Amygdala (tissue), 56 donors: ENCODE measurements at places on chromosomes 7 and 10.

DNA sequence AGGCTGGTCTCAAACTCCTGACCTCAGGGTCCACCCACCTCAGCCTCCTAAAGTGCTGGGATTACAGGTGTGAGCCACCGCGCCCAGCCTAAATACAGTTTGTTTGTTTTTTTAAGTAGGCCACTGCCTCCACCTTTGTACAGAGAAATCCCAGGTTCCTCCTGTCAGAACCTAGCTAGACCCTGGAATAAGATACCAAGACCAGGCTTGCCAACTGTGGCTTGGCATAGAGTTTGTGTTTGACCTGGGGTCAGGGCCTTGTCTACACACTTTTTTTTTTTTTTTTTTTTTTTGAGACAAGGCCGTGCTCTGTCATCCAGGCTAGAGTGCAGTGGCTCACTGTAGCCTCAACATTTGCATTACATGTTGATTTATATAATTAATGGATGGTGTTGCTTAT is 34.3 kb upstream of the DNAH11 start:
- no peak for DNase-seq

- no peak for DNase-seq
Measured at GRCh38 chr7:27220440-27220955, 20.6 kb upstream of the HOXA13 start.

DNA sequence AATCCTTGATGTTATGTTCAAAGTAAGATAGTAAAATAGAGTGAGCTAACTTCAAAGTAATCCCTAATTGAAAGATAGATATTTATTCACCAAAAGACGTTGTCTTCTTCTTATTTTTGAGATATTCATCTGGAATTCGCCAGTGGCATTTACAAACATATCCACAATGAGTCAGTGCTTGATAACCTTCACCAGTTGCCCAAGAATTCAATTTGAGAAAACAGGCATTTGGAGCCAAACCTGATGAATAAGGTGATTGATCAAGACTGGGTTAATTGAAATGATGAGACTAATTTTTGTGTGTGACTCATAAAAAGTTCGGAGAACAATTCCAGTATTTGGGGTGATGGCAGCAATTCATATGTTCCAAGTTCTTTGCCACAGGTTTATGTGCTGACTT is 344.0 kb downstream of the ARL4A start:
- DNase-seq = no peak

- no peak for DNase-seq
Measured at GRCh38 chr7:12827920-12828319, 140.5 kb downstream of the ARL4A start.

- DNase-seq = no peak
Measured at GRCh38 chr7:142248166-142249160, 9.4 kb downstream of the PRSS58 start.

DNA sequence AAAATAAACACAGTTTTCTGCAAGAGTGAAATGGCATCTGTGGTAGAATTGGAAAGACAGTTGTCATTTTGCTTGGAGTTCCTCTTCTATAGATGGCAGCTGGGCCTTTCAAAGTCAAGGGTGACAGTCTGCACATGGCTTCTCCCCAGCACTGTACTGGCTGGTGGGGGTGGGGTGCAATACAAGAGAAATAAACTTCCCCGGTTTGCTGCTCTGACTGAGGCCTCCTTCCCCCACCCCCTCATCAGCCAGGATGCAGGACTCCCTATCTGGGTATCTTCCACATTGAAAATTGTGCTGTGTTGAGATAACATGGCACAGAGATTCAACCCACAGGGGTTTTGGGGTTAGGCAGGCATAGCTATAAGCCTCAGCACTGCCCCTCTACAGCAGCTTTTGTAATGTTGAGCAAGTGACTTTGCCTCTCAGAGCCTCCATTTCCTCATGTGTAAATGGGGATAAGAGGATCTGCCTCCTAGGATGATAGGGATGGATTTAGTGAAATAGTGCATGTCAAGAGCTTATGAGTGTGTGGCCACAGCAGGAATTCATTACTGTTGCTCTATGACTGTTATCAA is 85.8 kb upstream of the WDR11 start:
- DNase-seq = no peak

DNA sequence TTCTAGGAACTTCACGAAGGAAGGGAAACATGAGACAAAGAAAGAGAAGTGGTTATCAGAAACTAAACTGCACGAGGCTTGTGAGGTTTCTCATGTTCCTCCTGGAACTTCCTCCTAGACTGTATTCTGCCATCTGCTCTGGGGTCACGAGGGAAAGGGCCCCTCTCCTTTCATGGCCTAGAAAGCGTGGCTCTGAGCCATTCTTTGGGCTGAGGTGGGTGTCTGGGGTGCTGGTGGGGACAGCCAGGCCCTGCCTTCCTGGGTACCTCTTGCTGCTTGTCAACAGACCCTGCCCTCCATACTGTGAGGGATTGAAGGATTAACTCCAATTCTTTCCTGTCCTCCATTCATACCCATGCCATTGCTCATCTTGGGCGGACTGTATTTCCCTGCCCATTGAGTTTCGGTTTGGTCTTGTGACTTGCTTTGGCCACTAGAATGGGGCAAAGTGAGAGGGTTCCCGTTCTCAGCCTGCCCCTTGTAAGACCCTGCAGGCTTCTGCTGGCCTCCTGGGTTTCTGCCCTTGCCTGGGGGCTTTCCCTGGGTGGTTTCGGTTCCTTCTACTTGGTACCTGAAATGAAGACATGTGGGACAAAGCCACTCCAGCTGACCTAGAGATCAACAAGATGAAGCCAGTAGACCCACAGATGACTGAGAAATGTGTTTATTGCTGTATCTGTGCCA is 14.9 kb upstream of the GIMAP8 start:
- no peak for DNase-seq

GRCh38 chr7:506921-507622 is 12.6 kb downstream of the PDGFA start:
- no peak for DNase-seq

DNA sequence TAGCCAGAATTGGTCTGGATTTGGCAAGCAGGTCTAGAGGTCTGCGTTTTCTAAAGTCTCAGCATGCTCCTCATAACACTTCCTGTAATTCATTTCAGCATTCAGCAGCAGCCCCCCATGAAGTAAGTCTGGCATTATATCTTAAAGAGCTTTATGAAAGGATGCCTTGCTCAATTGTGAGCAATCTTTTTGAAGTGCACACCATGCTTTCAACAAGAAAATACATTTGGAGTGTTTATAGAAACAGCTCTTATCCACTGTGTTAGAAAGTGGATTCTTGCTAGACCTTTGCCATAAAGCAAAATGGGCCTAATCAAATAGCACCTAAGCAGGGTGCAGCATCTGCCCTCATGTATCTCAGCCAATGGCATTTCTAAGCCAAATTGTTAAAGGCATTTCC is 378.0 kb upstream of the AKR1E2 start:
- no peak for DNase-seq

DNA sequence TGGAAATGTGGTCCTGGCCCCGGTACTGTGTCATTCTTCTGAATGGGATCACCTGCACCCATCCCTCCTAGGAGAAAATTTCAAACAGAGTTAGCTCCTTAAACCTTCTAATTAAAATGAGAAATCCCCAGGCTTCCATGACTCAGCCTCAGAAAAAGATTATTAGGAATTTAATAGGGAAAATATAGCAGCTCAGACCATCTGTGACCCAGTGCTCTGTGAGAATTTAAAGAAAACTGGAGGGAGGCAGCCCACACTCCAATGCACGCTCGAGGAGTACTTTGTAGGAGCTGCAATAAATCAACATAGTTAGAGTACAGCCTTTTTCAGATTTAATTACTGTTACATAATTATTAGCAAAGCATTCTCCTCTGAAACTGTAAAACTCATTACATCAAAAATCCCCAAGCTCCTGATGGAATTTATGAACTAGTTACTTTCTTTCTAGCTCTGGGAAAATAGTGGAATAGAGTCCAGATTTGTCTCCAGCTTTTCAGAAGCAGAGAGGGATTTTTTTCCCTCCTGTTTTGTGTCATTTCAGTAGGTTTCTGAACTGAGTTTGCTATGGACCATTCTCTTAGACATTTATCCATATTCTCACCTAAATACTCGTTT is 30.1 kb downstream of the NEUROD6 start:
- DNase-seq = no peak

DNA sequence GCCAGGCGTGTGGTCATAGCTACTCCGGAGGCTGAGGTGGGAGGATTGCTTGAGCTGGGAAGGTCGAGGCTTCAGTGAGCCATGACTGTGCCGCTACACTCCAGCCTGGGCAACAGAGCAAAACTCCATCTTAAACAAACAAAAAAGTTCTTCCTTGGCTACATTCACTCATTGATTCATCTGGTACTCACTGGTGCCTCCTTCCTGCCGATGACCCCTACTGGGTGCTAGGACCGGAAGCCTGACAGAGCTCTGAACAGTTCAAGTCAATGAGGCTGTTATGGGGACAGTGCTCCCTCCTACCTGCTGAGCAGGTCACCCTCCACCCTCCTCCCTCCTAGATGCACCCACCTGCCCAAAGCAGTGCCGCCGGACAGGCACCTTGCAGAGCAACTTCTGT is 4.9 kb downstream of the PCOLCE start:
- no peak for DNase-seq

GRCh38 chr10:97229322-97230015 is 43.7 kb upstream of the SLIT1 start:
- no peak for DNase-seq

DNA sequence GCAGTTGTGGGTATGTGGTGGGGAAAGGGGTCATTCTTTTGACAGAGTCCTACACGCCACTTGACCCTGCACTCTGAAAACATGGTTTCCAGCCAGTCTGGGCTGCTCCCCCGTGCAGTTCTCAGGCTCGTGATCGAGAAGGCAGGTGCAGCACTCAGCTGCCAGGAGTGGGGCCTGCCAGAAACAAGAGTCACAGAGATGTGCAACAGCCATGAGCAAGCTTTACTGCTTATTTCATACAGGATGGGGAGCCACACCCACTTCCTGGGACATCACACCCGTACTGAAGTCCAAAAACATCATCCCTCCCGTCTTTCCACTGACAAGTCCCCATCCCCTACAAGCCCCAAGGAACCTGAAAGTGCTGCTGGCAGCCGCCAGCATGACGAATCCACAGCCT is 9.3 kb downstream of the ATG9B start:
- DNase-seq = no peak
